ENCODE measurements at places on chromosomes 5 and 9. TPM values are rescaled to one million over a fixed set of nuclear protein-coding genes. Genes with fewer than 3 reads are reported as not detected.

- DNase-seq = no peak
Observed at GRCh38 chr9:132538071-132538470, 44.3 kb upstream of the BARHL1 start.

DNA sequence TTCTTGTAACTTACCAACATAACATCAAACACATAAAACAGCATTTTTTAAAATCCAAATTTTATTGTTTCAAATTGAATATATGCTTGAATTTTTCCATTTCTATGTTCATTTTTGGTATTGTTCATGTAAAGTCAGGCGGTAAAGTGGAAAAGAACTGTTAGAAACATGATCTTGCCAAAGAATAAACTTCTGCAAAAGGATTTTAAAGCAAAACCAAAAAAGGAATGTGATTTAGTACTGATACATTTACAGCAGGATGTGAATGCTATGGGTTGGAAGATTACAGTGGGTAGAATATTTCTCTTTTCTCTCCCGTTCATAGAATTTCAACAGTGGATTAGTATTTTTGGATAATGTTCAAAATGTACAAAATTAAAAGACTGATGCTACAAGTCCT, 277.2 kb upstream of the MPDZ start:
- no peak for DNase-seq

GRCh38 chr5:52997424-52997823, 8.3 kb downstream of the ITGA2 start:
- DNase-seq = no peak

- DNase-seq = no peak
Observed at GRCh38 chr5:80182809-80183580, 72.9 kb downstream of the SERINC5 start.

DNA sequence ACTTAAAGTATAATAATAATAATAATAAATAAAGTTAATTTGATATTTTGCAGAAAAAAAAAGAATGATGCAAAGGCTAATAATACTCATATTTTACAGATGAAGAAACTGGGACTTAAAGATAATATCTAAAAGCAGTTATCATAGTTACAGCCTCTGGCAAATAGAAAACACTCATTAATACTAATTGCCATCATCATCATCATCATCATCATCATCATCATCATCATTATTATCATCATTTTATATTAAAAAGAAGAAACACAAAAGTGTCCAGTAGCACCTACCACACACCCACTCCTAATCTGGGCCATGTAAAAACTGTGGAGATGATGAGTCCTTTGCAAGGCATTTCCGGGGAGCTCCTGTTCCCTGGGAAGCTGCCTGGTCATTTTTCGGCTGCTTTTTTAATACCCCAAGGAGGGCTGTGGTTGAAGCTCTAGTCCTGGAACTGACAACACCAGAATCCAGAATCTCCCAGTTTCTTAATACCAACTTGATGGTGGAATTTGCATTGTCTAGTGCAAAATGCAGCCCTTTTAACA, 70.8 kb downstream of the HTR4 start:
- DNase-seq = no peak

DNA sequence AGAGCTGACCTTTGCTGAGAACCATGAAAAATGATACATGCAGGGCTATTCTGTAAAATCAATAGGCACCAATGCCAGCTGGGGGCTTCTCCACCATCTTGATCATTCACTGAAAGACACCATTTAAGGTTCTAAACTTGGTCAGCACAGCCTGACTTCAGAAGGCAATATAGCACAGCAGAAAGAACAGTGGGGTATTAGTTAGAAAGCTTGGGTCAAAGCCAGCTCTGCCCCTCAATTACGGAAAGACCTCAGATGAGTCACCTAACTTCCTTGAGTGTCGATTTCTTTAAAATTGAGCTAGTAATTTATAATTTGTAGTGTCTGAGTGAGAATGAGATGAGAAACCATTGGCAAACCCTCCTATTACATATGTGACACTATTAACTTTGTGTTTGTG, 3.4 kb downstream of the TNC start:
- DNase-seq = no peak

GRCh38 chr9:37239224-37239859, 119.0 kb downstream of the ZCCHC7 start:
- no peak for DNase-seq

GRCh38 chr5:171907725-171908343, 98.6 kb downstream of the FBXW11 start:
- peak; percentile 86 for DNase-seq

GRCh38 chr9:102185371-102185770, 446.9 kb upstream of the GRIN3A start:
- no peak for DNase-seq

DNA sequence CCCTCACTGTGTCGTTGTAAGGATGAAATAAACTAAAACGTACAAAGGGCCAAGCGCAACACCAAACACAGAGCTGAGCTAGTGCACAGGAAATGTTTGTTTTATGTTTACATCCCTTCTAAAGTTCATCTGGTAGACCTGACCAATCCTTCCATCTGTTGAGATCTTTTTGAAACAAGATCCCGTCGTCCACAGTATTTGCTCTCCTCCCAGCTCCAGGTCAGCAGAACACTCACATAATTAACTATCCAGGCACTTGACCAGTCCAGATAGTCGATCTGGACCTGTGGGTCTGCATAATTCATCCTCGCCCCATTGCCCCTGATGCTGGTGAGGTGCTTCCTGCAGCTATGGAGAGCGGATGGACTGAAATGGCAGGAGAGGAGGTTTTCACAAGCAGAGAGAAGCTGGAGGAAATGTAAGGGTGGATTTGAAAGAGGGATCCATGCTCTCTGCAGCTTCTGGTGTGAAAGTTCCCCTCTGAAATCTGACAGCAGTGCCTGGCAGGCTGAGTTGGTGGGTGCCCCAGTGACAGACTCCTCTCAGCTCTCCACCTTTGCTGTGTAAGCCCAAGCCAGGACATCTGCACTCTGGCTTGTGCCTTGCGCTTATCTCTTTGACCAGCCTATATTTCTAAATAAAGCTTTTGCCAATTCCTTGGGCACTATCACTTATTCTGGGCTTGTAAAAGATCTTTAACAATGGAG, 102.4 kb downstream of the TTLL11 start:
- DNase-seq = no peak

GRCh38 chr5:175381130-175381529, 62.9 kb downstream of the DRD1 start:
- DNase-seq = no peak

GRCh38 chr9:2459756-2460155, 161.8 kb upstream of the VLDLR start:
- DNase-seq = no peak

GRCh38 chr9:38227656-38228055, 158.6 kb upstream of the SHB start:
- DNase-seq = peak; percentile 5

- DNase-seq = no peak
Observed at GRCh38 chr5:58231041-58231440, 228.8 kb downstream of the PLK2 start.

DNA sequence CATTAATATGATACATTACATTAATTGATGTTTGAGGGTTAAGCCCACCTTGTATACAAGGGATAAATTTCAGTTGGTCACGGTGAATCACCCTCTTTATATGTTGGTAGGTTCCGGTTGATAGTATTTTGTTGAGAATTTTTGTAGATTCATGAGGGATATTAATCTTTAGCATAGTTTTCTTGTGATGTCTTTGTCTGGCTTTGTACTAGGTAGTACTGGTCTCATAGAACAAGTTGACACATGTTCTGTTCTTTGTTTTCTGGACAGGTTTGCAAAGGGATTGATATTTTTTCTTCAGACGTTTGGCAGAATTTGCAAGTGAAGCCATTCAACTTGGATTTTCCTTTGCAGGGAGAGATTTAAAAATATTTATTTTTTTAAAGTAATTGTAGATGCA, 49.1 kb upstream of the CLK4 start:
- no peak for DNase-seq

DNA sequence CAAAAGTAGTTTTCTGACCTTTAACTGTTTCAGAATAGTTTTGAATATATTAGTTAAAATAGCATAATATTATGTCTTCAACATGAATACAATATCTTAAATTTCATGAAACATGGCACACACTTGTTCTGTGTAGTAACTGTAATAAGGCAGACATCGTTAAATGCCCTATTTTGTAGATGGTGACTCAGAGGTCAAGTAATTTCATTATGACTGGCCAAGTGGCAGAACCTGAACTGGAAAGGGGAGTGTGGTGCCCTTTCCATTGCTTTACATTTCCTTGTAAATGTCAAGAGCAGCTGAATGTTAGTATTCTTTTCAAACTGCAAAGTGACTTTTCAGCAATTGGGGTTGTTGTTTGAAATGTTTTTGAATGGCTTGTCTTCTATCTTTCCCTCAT, 201.2 kb upstream of the CDKN2B start:
- no peak for DNase-seq

DNA sequence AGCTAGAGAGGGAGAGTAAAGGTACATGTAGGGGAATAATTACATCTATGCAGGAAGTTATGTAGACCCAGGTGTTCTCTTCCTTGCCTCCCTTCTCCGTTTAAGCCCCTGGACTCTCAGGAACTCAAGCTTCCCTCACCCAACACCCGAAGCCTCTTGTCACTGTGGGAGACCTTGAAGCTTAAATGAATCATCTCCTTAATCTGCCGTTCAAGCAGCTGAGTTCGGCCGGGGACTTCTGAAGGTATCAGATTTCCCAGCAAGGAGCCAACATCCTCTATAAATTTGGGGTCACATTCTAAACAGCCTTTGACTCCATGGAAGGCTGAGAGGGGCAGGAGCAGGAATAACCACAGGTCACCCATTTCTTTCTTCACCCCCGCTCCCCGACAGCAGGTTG, 412 bp downstream of the IZUMO3 start:
- no peak for DNase-seq

DNA sequence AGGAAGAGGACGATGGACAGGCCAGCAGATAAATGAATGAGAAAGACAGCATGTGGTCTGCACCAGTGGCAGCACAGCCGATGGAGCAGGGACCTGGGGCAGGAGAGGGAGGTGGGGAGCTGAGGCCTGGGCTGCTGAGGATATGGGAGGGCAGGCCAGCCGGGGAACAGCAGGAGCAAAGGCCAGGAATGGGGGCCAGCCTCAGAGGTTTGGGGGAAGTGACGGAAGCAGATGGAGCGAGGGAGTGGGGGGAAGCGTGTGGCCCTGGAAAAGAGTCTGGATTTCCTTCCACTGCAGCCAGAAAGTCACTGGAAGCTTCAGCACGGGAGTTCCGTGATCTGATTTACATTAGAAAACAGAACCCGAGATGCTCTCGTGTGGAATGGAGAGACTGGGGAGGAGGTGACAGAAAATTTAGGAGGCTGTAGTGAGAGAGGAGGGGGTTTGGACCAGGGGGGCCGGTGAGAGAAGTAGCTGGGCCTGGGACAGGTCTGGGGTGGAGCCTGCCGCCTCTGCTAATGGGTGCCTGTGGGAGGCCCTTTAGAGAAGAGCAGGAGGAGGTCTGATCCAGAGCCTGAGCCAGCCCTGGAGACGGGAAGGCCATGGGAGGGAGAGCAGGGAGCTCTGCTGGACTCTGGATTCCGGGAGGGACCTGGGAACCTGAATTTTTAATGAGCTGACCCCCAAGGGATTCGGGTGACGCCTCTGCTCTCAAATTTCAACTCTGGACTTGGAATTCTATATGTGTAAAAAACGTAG, 65.4 kb downstream of the TSPAN17 start:
- DNase-seq = no peak

GRCh38 chr5:124655251-124655917, 91.1 kb downstream of the ZNF608 start:
- peak; percentile 89 for DNase-seq

DNA sequence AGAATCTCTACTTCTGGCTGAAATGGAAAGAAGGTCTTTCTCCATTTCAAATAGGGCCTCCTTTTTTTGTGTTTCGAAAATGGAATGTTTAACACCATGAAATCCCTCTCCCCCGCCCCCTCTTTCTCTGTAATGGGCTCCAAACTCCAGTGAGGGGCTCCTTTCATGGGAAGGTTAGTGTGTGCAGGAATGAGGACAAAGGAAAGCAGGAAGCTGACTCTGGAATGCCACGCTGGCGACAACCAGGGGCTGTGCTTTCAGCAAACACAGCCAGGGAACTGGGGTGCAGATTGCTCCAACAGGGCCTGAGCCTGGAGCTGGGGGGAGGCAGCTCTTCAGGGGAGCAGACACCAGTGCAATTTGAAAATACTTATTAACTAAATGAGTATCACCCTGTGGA, 82.8 kb downstream of the CRB2 start:
- DNase-seq = no peak

- DNase-seq = no peak
Observed at GRCh38 chr5:147752666-147753290, 29.8 kb downstream of the JAKMIP2 start.

GRCh38 chr9:123710299-123710698, 219.6 kb downstream of the DENND1A start:
- DNase-seq = peak; percentile 52

GRCh38 chr9:101417977-101418376, 17.6 kb downstream of the ALDOB start:
- DNase-seq = no peak

DNA sequence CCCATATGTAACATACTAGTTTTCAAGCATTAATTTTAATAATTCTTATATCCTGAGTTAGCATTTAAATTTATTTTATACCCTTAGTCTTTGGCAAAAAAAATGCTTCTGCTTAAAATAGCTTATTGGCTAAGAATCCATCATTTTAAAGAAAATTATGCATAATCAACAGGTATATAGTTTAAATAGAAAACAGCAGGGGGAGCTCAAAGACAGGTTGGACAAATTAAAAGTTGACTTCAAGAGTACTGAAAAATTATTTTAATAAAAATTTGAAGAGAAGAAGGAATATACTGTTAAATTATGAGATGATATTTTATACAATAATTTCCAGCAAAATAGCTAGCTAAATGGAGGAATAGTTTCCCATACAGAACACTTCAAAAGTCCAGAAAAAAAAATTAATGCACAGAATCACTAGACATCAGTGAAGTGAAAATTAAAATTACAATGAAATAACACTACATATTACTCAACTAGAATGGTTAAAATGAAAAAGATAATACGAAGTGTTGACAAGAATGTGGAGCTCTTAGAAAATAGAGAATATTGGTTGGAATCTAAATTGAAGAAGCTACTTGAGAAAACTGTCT, 387.1 kb downstream of the PDE4D start:
- no peak for DNase-seq

- DNase-seq = no peak
Observed at GRCh38 chr5:139177809-139178588, 20.2 kb downstream of the SIL1 start.

Gene FIBCD1
- not detected for polyA plus RNA-seq

Gene MPDZ
- 52.0 TPM for polyA plus RNA-seq

Gene OR1J2
- polyA plus RNA-seq = not detected

Gene HBEGF
- polyA plus RNA-seq = 13.8 TPM

Gene CNTNAP3B
- 4.4 TPM for polyA plus RNA-seq

Gene PCDHB16
- 3.3 TPM for polyA plus RNA-seq

Gene TRIM7
- 12.0 TPM for polyA plus RNA-seq

Gene TUSC1
- polyA plus RNA-seq = 9.6 TPM

Gene PLPP7
- 29.4 TPM for polyA plus RNA-seq

Gene WNT8A
- polyA plus RNA-seq = not detected

Gene IFNK
- not detected for polyA plus RNA-seq

Gene KLHL3
- polyA plus RNA-seq = 3.7 TPM

Gene PCDHB14
- polyA plus RNA-seq = 8.1 TPM

Gene GPR151
- not detected for polyA plus RNA-seq

Gene IGFBPL1
- polyA plus RNA-seq = 1.1 TPM

Gene LCN2
- 0.99 TPM for polyA plus RNA-seq

Gene NSG2
- 0.94 TPM for polyA plus RNA-seq

Gene NR4A3
- 0.71 TPM for polyA plus RNA-seq

All from muscle of back (tissue), 13 donors.